Activated T-helper 1 cell treated with anti-CD3 and anti-CD28 coated beads, Interleukin-12 subunit alpha, Interleukin-12 subunit beta, Interleukin-2, Interleukin-4 antibody, amounts not matched to agents 30 ng/mL and 10 ng/mL and 1 ng/mL, durations not matched to agents 14 hours and 24 hours and 36 hours (primary cell): ENCODE measurements at places on chromosomes 16 and 17. TPM values are rescaled to one million over a fixed set of nuclear protein-coding genes. Genes with fewer than 3 reads are reported as not detected.

The EVI2B gene
- total RNA-seq, result 21.7 and 25.1 TPM in 2 replicates

DNA sequence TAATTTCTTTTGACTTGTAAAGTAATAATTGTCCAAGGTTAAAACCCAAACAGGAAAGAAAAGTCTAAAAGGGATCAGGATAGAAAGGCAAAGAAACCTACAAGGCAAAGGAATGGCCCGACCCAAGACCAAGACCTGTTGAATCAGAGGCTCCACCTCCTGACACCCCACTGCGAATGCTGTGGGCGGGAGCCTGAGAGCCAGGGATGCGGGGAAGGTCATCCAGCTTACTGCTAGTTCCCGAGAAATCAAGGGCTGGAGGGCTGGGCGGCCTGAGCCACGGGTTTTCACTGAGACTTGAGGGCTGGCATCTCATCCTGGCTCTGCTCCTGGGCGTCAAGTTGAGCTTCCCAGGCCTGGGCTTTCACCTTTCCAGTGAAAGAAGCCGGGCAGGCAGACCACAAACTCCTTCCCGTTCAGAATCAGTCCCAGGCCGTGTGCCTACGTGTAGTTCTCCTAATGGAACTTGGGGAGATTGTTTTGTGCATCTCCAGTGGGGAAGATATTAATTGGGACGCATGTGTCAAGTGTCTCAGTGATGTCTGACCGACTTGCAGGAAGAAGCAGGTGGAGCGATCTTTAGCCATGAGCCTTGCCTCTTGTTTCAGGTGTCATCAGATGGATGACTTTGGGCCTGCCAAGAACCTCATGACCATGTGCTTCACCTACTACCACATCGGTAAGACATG, 36.9 kb downstream of the CIBAR2 start:
- peaks cover 6% of the 10 kb centered on the region for H3K36me3 ChIP-seq
- H3K27me3 ChIP-seq, result no peaks in the 10 kb centered on the region
- H3K27ac ChIP-seq, result no peak overlapping the region

DNA sequence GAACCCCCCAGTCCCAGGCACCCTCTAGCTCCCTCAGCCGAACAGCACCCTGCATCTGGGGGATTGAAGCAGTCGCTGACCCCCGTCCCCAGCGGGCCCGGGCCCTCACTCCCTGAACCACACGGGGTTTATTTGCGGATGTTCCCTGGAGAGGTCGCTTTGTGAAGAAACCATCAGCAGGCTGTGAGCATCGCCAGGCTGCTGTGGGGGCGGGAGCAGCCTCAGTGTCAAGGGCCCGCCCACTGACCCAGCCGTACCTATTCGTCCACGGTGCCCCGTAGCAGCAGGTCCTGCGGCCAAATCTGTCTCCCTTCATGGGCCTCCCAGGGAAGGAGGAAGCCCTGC, 6.4 kb upstream of the RAB40C start:
- no peaks in the 10 kb centered on the region for H3K27me3 ChIP-seq
- H3K4me1 ChIP-seq, result peaks cover 5% of the 10 kb centered on the region
- H3K4me3 ChIP-seq, result no peak overlapping the region
- H3K27ac ChIP-seq, result no peak overlapping the region

DNA sequence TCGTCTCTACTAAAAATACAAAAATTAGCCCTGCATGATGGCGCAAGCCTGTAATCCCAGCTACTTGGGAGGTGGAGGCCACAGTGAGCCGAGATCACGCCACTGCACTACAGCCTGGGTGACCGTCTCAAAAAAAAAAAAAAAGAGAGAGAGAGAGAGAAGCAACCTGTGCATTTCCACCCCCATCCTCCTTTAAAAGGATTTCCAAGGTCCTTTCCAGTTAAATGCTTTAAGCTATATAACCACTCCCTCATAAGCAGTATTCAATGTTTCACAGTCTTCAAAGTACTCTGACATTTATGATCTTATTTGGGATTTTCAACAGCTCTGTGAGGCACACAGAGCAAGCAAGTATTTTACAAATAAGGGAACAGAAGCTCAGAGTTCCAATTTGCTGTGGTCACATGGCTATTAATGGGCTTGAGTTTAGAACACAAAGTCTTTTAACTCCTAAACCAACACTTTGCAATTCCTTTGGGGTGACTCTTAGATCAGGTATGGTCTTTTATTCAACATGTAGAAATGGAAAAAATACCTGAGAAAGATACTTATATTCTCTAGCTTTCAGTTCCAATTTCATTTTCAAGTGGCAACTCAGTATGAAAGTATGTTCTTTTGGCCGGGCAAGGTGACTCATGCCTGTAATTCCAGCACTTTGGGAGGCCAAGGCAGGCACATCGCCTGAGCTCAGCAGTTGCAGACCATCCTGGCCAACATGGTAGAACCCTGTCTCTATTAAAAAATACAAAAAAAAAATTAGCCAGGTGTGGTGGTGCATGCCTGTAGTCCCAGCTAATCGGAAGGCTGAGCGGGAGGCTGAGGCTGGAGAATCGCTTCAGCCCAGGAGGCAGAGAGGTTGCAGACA, 31.3 kb downstream of the SPOP start:
- H3K4me1 ChIP-seq, result peaks cover 44% of the 10 kb centered on the region
- H3K27me3 ChIP-seq, result no peaks in the 10 kb centered on the region
- H3K4me3 ChIP-seq, result peak overlapping the region; percentile 30
- H3K36me3 ChIP-seq, result peaks cover 2% of the 10 kb centered on the region
- H3K27ac ChIP-seq, result peak overlapping the region; percentile 67

DNA sequence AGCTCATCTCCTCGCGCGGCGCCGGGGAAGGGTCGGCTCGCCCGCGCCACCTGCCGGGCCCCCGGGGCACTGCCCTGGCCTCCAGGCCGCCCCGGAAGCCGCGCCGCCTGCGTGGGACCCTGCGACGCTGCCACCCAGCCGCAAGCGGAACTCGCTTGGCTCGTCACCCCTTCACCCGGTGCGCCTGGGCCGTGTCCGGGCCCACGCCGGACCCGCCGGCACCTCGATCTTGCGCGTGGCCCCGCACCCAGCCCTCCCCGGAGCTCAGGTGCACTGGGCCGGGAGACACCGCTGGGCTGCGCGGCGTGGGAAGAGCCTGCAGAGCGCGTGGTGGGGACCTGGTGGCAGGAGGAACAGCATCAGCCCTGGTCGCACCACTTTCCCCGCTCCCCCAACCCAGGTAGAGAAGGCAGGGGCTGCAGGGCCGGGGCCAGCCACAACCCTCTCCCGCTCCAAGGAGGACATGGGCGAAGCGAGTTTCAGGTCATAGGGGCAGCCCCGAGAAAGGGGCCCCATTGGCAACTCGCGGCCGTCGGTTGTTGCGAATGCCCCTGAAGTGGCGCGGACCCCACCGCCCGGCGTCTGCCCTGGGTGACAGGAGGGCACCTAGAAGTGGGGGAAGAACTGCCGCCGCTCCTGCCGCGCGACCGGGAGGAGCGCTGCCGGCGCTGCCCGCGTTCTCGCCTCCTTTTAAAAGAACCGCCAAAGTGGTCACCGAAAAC, 363 bp upstream of the MIF4GD start:
- H3K27ac ChIP-seq, result peak overlapping the region; percentile 86
- peaks cover 36% of the 10 kb centered on the region for H3K4me1 ChIP-seq
- H3K27me3 ChIP-seq, result no peaks in the 10 kb centered on the region
- H3K36me3 ChIP-seq, result peaks cover 29% of the 10 kb centered on the region
- peak; percentile 90 for DNase-seq
- peak overlapping the region; percentile 92 for H3K4me3 ChIP-seq

GRCh38 chr16:49828533-49829267, 27.2 kb downstream of the ZNF423 start:
- H3K36me3 ChIP-seq, result no peaks in the 10 kb centered on the region
- H3K4me3 ChIP-seq, result no peak overlapping the region
- no peak overlapping the region for H3K27ac ChIP-seq
- DNase-seq, result no peak

DNA sequence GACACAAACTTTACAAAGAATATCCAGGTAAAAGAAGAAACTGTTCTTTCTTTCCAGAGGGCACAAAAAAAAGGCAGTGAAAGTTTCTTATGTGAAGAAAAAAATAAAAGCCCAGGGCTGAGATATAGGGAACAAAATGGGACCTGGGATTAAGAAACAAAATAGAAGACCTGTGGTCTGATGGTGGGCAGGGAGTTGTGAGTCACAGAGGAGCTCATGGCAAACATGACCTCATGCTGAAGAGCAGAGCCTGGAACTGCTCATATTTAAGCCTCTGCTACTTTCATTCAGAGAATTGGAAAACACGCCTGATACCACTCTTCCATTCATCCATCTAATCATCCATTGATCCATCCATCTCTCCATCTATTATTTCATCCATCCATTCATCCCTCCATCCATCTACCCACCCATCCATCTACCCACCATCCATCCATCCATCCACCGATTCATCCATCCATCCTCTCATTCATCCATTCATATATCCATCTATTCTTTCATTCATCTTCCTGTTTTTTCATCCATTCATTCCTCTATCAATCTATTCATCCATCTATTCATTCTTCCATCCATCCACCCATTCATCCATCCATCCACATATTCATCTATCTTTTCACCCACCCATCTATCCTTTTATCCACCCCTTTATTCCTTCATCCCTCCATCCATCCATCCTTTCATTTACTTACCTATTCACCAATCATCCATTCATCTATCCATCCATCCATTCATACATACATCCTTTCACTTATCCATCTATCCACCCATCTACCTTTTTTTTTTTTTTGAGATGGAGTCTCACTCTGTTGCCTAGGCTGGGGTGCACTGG, 30.0 kb downstream of the WFDC1 start:
- no peaks in the 10 kb centered on the region for H3K36me3 ChIP-seq
- H3K4me1 ChIP-seq, result no peaks in the 10 kb centered on the region
- H3K4me3 ChIP-seq, result no peak overlapping the region
- H3K27me3 ChIP-seq, result no peaks in the 10 kb centered on the region

DNA sequence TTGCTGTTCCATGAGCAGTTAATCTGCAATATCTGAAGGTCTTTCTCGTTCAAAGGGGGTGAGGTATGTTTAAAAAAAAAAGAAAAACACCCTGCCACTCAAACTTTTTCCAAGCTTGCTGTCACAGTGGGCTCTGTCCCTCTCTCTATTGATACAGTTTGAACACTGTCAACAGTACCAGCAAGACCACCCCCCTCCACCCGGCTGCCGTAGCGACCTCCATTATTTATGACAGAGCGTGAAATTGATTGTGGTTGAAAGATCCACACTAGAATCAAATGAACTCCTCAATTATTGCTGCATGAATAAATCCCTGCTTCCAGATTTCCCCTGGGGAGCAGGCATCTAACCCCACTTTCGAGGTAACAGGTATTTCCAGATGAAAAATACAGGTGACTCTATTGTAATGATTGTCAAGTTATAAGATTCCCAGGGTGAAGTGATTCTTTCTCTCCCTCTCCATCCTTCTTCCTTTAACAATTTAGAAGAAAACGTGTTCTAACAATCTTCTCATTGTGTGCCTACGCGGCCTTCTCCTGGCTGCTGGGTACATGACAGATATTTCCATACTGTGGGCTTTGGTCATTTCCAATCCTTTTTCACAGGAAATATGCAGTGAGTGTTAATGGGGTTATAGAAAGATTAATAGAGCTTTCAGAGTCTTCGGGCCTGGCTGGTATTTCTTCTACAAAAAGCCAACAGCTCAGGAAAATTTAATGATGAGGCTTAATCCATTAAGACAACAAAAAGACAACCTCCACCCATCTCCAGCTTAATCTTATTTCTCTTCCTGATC, 135.7 kb upstream of the C16orf82 start:
- peaks cover 3% of the 10 kb centered on the region for H3K27me3 ChIP-seq
- H3K36me3 ChIP-seq, result no peaks in the 10 kb centered on the region
- no peak overlapping the region for H3K27ac ChIP-seq

DNA sequence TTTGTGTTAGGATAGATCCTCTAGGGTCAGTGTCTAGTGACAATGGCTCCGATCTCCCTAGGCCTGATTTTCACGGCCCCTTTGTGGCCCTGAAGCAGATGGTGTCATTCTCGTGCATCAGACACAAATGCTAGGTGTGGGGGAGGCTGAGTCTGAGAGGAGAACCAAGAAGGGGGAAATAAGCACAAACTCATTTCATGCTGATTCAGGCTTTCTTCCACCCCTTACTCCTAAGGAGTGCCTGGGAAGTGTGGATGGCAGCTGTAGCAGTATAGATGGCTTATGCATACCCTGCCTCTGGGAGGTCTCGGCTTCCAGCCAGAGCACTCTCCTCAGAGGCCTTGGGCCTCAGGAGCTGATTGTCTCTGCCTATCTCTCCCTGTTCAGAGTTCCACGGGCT, 1.8 kb upstream of the WNK4 start:
- H3K4me1 ChIP-seq, result peaks cover 15% of the 10 kb centered on the region
- peaks cover 46% of the 10 kb centered on the region for H3K36me3 ChIP-seq
- no peak overlapping the region for H3K27ac ChIP-seq
- peaks cover 29% of the 10 kb centered on the region for H3K27me3 ChIP-seq

DNA sequence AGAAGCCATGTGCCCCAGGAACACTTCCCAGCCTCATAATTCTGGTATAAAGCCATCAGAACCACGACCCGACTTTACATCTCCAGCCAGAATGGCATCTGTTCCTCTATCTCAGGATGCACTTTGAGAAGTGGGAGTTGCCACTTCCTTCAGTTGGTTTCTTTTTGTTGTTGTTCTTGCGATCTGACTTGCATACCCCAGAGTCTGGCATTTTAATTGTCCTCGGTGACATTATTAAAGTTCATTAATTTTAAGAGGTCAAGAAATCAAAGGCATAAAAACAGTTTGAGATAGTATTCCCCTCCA, 13.5 kb downstream of the MARCHF10 start:
- DNase-seq, result no peak
- H3K36me3 ChIP-seq, result no peaks in the 10 kb centered on the region
- H3K27ac ChIP-seq, result no peak overlapping the region

The TBC1D3E gene
- not detected in 2 replicates for total RNA-seq

The ASPHD1 gene
- total RNA-seq, result 4.2 and 4.7 TPM in 2 replicates

DNA sequence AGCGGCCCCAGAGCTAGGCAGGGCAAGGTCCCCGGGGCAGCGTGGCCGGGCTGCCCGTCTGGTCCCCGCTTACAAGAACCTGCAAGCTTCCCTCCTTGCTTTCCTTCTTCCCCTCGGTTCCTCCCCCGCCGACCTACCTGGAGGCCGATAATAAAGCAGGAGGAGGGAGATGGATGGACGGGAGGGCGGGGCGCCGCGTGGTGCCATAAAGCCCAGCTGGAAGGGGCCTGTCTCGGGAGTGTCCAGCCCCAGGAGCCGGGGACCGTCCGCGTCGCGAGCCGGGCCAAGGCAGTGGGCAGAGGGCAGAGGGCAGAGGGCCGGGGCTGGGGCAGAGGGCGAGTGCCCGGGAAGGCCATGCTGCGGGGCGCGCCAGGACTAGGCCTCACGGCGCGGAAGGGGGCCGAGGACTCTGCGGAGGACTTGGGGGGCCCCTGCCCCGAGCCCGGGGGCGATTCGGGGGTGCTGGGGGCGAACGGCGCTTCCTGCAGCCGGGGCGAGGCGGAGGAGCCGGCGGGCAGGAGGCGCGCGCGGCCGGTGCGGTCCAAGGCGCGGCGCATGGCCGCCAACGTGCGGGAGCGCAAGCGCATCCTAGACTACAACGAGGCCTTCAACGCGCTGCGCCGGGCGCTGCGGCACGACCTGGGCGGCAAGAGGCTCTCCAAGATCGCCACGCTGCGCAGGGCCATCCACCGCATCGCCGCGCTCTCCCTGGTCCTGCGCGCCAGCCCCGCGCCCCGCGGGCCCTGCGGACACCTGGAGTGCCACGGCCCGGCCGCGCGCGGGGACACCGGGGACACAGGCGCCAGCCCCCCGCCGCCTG, at the start of gene BHLHA9:
TSS of gene BHLHA9 (plus strand) at position 235 of the 820 bp plus-strand sequence. CDS start at position 355, 120 bp downstream.
- H3K27me3 ChIP-seq, result peaks cover 44% of the 10 kb centered on the region
- no peaks in the 10 kb centered on the region for H3K36me3 ChIP-seq
- peaks cover 15% of the 10 kb centered on the region for H3K4me1 ChIP-seq
- no peak within 1 kb of the TSS for H3K27ac ChIP-seq
- no peak for DNase-seq
- peak within 1 kb of the TSS; percentile 90 for H3K4me3 ChIP-seq

- DNase-seq, result no peak
- no peaks in the 10 kb centered on the region for H3K36me3 ChIP-seq
- peaks cover 28% of the 10 kb centered on the region for H3K4me1 ChIP-seq
- peaks cover 8% of the 10 kb centered on the region for H3K27me3 ChIP-seq
- H3K27ac ChIP-seq, result no peak overlapping the region
- no peak overlapping the region for H3K4me3 ChIP-seq
These were observed 16.3 kb downstream of the CAVIN1 start for GRCh38 chr17:42406615-42407288.

The ITGB4 gene
- total RNA-seq, result 1.4 and 2.7 TPM in 2 replicates
